ENCODE measurements at places on chromosomes 2 and 18.

GRCh38 chr2:200161458-200161857, 145.0 kb upstream of the SPATS2L start:
- no peak for DNase-seq

GRCh38 chr2:190882856-190883582, 2.4 kb downstream of the GLS start:
- DNase-seq, result no peak

DNA sequence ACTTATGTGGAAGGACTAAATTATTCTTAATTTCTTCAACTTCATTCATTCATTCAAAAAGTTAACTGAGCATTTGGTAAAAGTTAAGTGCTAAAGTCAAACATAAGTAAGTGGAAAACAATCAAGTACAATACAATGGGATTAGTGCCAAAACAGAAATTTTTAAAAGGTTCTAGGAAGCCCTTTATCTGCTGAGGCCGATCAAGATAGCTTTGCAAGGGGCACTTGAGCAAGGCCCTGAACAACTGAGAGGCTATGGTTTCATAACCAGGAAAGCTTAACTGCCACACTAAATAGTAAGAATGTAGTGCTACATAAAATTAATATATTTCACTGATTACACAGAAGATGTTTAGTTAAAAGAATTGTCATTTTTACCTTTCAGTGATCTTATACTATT, 76.5 kb downstream of the NOL10 start:
- no peak for DNase-seq

GRCh38 chr18:31206787-31207381, 44.2 kb upstream of the DSC1 start:
- no peak for DNase-seq

DNA sequence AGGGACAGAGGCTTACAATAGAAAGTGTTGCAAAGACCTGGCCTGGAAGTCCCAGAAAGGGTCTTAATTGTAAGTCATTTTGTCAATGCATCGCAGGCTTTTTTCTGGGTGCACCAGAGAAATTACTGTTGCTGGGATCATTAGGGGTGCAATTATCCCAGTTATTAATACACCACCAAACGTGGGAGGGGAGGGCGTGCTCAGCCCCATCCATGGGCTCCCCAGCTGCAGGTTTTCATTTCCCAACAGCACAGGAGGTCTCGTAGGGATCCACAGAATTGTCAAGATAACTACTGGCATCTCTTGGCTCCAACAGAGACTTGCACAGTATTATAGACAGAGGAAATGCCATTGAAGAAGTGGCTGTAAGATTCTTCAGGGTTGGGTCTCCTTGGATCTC, 69.6 kb upstream of the FZD7 start:
- no peak for DNase-seq

GRCh38 chr2:39854771-39855170, 75.7 kb upstream of the THUMPD2 start:
- DNase-seq, result no peak

- no peak for DNase-seq
These were observed 223.6 kb downstream of the C1D start for GRCh38 chr2:67839242-67839641.

DNA sequence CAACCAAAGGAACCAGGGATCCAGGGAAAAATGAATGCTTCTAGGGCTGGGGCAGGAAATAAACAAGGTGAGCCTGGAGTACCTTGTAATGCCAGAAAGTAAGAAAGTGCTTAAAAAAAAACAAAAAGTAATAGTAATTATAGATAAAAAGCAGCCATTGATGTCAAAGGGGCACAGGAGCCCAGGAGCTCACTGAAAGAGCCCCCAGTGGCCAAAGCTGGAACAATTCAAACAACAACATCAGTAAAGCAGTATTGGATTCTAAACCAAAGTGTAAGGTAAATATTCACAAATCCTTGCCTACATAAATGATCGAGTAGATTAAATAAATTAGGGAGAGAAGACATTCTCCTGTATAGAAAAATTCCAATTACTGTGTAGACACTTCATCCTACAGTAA, 114.3 kb upstream of the ARL4C start:
- DNase-seq, result no peak

DNA sequence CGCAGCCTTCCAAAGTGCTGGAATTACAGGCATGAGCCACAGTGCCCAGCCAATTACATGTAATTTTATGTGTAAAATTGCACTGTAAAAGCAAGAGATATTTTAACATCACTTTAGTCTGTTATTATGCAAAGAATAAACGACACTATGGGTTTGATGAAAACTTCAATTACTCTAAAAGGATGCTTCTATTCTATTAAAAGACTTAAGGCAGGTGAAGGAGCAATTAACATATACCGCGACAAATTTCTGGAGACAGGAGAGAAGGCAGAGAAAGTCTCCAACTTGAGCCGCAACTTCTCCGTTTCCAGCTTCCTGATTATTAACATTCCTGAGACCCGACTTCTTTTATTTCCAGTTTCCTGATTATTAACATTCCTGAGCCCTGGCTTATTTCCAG, 53.7 kb downstream of the FAM210A start:
- no peak for DNase-seq

DNA sequence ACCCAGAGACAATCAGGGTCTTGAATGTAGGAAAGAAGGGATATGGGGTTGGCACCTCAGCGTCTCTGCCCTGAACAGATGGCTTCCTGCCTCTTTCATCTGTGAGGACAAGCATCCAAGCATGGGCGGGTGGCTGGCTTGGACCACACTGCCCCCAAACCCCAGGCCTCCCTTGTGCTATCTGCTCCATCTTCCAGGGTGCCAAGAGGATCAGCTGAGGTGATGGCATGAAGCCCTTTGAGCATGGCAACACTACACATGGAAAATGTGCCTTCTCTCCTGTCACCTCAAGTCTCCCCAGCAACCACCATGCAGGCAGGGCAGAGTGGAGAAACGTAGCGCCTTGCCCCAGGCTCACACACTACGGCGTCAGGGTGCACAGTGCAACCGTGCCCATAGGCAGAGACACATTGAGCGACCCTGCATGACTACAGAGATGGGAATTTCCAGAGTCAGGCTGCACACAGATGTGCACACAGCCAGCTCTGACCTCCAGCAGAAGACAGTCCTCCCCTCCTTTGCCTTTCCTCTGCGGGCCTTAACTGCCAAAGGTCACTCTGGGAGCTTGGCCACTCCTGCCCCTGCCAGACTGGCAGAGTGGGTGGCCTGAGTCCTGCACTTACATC, 1.5 kb downstream of the KCNIP3 start:
- DNase-seq, result no peak

DNA sequence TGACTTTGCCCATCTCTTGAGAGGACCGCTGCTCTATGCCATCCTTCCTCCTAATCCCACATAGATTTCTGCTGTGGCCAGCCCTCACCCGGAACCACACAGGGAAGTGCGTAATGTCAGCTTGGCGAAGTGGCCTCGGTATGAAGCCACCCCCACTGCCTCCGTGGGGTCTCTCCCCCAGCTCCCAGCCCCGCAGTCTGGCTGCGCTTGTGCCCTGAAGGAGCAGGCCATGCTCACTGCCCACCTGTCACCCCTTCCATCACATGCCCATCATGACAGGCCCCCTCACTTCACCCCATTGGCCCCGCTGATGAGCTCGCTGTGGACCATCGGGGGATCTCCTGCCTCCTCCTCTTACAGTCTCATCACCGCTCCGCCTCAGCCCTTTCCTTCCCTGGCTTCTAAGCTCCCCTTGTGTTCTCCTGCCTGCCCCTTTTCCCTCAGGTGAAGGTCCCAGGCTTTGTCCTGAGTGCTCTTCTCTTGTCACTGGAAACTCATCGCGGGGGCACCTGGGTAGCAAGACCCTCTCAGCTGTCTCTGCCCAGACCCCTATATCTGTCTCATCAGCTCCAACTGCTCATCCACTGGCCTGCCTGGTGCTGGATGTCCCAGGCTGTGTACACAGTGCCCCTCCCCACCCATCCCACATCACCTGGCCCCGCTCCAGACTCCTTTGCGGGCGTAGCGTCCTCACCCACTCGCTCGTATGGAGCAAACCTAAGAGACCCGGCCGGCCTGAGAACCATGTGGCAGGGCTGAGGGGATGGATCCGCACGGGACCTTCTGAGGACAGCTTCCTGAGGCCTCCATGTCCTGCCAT, 81.7 kb downstream of the GLI2 start:
- no peak for DNase-seq

GRCh38 chr2:201411421-201411820, 39.8 kb downstream of the TRAK2 start:
- DNase-seq, result no peak

GRCh38 chr2:197538412-197538811, 22.5 kb downstream of the MOB4 start:
- DNase-seq, result no peak

- DNase-seq, result no peak
These were observed 87.0 kb downstream of the HDAC4 start for GRCh38 chr2:239313776-239314175.

DNA sequence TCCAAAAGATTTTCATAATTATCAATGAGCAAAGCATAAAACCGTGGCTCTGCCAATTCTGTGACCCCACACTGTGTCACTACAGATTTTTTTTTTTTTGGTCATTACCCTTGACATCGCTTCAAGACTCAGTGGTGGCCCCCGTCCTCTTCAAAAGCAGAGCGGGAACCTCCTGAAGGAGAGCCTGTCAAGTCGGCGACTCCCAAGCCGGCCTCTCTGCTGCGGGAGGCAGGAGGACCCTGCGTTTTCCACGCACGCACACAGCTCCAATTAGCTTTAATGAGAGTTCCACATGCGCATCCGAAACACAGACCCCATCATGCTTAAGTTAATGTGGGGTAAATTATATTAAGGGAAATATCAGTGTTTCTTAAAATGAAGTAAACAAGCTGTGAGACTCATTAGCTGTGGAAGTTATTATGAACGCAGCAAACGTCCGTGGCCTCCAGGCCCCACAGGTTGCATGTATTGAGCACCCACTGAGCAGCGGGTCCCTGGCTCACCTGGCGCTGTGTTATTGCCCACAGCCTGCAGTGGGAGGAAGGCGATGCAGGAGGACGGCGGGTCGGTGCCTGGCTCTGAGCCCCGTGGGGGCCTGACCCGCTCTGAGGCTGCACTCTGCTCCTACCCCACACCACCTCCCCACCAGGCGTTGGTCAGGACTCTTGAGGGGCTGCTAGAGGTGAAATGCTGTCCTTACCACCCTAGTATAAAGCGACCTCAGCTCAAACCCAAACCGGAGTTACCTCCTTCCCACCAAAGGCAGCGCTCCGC, 181.0 kb upstream of the SALL3 start:
- no peak for DNase-seq

All from NCI-H1436 (cell line).